ENCODE measurements at places on chromosomes 5 and 9. TPM values are rescaled to one million over a fixed set of nuclear protein-coding genes. Genes with fewer than 3 reads are reported as not detected.

DNA sequence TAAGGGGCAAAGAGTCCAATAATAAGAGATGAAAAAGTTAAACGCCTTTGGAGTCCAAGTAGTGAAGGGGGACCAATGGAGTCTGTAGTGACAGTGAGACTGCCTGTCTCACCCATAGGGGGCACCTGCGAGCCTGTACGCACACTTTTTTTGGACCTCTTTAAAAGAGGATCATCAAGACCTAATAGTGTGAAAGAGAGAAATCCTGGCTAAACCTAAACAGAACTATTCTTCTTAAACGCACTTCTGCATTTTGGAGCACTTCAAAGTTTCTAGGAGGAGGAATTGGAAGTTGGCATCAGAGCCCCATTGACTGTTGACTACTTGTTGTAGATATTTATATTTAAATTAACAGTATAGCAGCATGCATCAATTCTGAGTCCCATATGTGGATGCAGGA, 636.1 kb upstream of the KLF4 start:
- DNase-seq = peak; percentile 51

- no peak for DNase-seq
These were observed 367.6 kb downstream of the ARL15 start for GRCh38 chr5:53942724-53943123.

GRCh38 chr5:167626341-167627123, 664.9 kb upstream of the WWC1 start:
- no peak for DNase-seq

- DNase-seq = no peak
These were observed 344.7 kb downstream of the TAF11L14 start for GRCh38 chr5:17978954-17979353.

GRCh38 chr9:132216861-132217619, 55.2 kb downstream of the NTNG2 start:
- DNase-seq = no peak

DNA sequence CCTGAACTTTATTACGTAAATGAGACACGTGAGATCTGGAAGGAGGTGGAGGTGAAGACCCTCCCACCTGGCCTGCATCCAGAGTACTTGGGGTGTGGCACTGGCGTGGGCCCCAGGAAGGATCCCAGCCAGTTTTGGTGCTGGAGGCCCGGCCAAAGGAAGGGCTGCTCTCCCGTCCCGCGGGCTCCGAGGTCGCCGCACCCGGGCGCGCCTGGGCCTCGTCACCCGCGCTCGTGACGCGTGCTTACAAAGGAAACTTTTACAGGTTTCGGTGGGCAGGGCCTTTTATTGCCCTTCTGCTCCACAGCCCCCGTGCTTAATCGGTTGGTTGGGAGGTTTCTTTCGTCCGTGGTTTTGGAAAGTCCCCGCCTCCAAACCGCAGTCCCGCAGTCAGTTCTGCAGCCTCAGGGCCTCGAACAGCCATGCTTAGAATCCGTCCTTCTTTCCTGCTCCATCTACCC, 29.2 kb downstream of the CDKN2A start:
- no peak for DNase-seq

DNA sequence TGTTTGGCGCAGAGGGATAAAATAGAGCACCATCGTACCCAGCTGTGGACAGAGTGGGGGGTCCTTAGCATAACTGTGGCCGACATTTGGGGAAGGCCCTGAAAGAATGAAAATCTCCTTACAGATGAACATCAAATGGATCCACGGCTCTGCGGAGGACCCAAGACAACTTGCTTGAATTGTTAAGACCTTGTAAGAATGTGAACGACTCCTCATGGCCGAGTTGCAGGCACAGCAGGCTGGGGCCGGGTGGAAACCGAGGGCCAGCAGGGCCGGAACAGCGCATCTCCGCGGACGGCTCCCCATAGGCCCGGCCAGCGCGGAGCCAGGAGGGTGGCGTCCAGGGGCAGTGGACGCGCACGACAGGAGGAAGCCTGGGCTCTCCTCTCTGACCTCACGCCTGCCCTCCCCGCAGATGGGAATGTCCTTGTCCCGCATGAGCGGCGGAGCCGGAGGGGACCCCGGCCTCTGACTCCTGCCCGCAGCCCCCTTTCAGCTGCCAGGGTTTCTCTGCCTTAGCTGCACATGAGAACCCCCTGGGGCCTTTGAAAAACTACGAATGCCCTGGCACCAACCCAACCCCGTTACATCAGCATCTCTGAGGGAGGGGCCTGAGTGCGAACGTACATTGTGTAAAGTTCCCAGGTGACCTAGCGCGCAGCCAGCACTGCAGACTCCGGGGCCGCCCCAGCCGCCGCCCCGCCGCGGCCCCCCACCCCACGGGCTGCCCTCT, 36.2 kb upstream of the PTCH1 start:
- peak; percentile 82 for DNase-seq

GRCh38 chr5:9455826-9456434, 89.9 kb downstream of the SEMA5A start:
- no peak for DNase-seq

GRCh38 chr9:76092572-76092971, 202.1 kb downstream of the PCSK5 start:
- no peak for DNase-seq

- DNase-seq = peak; percentile 90
These were observed 18.0 kb downstream of the MGAT1 start for GRCh38 chr5:180784497-180785097.

- DNase-seq = peak; percentile 62
These were observed 1.6 kb downstream of the FSTL4 start for GRCh38 chr5:133610489-133611356.

DNA sequence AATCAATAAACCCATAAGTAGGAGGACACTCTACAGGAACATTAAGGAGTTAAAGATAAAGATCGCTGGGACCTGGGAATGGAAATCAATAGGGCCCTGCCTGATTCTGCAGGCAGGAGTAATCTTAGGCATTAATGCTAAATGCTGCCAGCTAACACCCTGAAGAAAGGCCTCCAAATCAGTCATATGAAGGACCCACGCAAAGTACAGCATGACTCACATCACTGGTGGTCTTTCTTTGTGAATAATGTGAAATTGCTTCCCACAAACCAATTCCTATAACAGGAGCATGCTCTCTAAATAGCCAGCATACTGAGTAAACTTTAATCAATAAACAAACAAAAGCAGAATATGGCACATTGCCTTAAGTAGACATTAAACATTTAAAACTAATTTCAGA, 172.3 kb downstream of the SEMA5A start:
- no peak for DNase-seq

GRCh38 chr9:111728143-111728542, 66.6 kb downstream of the SHOC1 start:
- no peak for DNase-seq

- peak; percentile 75 for DNase-seq
These were observed 25.2 kb downstream of the SLC28A3 start for GRCh38 chr9:84315278-84315877.

DNA sequence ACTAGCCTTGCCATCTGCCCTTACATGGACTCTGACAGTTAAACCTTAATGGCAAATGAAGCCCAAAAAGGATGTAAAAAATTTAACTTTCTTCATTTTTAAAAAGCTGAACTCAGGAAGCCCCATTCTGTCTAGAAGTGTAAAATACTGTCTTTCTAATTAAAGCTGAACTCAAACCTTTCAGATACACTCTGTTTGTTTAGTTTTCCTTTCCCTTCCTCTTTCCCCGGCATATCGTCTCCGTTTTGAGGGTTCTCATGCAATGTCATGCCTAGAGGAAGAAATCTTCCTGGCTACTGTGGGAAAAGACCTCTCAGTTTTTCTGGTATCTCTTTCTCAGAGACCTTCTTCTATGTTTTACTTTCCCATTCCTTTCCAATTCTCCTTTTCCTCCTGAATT, 841.5 kb downstream of the DTWD2 start:
- no peak for DNase-seq

DNA sequence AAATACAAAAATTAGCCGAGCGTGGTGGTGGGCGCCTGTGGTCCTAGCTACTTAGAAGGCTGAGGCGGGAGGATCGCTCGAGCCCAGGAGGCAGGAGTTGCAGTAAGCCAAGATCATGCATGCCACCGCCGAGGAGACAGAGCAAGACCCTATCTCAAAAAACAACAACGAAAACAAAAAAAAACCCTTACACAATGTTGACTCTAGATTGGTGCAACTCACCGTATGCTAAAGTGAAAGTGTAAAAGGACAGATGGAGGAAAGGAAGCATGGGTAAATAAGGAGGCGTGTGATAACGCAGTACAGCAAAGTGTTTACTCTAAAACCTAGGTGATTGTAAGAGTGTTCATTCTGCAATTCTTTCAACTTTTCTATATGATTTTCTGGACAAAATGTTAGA, 15.9 kb upstream of the RUFY1 start:
- no peak for DNase-seq

DNA sequence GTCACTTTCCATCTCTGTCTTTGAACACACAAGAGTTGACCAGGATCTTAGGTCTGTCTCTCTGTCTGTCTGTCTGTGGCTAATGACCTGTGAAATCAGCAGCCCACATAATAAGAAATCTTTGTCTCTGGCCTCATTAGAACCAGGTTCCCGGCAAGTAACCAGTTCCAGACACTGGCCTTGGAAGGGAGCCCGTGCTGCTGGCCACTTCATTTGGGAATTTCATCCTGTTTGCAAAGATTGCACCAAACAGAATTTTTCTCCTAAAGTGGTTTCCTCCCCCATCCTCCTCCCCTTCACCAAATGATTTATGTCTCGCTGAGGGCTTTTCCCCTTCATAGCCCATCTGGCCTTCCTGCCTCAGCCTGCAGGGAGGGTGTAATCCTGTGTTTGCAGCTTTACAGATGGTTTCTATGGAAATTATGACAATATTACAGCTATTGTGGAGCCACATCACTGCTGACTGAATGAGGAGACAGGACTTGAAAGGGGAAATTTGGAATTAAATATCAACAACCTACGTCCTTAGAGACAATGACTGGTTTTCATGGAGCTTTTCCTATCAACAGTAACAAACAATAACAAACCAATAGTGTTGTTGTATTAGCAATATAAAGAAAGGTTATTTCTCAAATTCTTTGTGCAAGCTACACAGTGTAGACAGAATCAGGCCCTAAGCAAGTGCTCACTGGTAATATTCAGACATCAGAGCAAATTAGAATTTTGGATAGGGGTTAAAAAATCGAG, 25.7 kb downstream of the DPYSL3 start:
- DNase-seq = peak; percentile 79

DNA sequence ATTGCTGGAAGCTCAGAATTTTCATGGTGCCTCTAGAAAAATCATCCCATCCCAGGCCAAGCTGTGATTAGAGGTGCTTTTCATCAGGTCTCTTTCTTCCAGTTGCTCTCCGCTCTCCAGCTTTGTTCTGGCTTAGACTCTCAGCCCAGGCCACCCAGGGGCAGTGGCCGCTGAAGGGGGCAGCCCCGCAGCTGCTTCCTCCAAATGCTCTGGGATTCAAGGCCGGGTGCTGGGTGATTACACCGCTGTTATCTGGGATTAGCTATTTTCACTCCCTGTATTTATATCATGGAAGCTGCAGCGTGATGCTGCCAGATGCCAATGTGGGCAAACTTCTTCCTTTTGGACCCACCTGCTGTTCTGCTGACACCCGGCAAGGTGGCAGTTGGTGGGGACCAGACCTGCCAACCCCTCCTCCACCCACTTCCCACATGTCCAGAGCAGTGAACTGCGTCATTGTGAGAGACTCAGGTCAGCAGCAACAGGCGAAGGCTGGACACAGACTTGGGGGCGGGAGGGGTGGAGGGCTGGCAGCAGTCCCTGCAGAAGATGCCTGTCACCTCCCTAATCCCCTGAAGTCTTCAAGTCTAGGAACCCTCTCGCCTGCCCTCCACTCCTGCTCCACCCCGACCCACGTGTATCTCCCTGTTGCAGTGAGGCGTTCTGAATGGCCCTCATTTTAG, 33.9 kb upstream of the NKX2-5 start:
- DNase-seq = peak; percentile 78

DNA sequence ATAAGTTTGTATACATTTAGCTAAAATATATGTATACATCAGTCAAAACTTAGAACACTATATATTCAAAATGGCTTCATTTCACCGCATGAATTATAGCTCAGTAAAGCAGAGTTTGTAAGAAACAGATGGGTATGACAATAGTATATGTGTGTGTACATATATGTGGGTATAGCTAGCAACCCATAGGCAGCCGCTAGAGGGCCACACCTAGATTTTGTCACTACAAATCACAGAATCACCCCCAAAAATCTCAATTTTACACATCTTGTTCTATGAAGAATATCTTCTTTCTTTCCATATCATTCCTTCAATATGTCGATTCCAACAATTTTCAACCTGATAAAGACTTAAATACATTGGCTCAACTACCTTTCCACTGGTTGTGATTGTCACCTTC, 357.8 kb upstream of the CCNG1 start:
- DNase-seq = no peak

DNA sequence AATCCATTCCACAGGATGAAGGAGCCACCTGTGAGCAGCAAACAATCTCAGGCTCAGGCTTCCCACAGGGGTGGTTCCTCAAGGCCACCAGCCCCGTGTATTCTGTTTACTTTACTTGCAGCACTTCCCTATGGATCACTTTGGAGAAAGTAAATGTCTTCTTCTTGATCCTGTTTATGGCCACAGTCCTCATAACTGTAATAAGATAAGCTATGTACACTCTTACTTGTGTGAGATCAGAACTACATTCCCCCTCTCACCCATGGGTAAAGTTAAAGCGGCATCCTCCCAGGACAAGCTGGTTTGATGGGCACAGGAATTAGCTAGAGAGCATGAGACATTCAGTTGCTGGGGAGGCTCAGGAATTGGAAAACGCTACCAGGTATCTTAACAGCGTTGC, 86.1 kb downstream of the TMEM215 start:
- no peak for DNase-seq

- DNase-seq = peak; percentile 78
These were observed 75.3 kb downstream of the ARHGAP26 start for GRCh38 chr5:142845402-142845921.

Gene LCN9
- polyA plus RNA-seq = not detected

Gene BNIP1
- 12.1 TPM for polyA plus RNA-seq

Gene KIF4B
- polyA plus RNA-seq = not detected

Gene COQ4
- polyA plus RNA-seq = 41.8 TPM

Gene ECPAS
- polyA plus RNA-seq = 24.3 TPM

Gene SPINK6
- polyA plus RNA-seq = not detected

Gene MAP1B
- polyA plus RNA-seq = 19.7 TPM

Gene WDR31
- 5.4 TPM for polyA plus RNA-seq

Gene LTC4S
- 18.6 TPM for polyA plus RNA-seq

Gene RABL6
- polyA plus RNA-seq = 87.2 TPM

Gene WNK2
- polyA plus RNA-seq = 167 TPM

Gene SPINK13
- 0.72 TPM for polyA plus RNA-seq

Gene PCDHA11
- not detected for polyA plus RNA-seq

Gene ADAMTS19
- polyA plus RNA-seq = 0.25 TPM

Gene RHOBTB3
- 32.7 TPM for polyA plus RNA-seq

Gene PCDHA9
- not detected for polyA plus RNA-seq

Gene NDST1
- polyA plus RNA-seq = 45.9 TPM

Gene STPG3
- polyA plus RNA-seq = 0.23 TPM
